CD8-positive, alpha-beta memory T cell (primary cell): ENCODE measurements at places on chromosomes 6 and 20. TPM values are rescaled to one million over a fixed set of nuclear protein-coding genes. Genes with fewer than 3 reads are reported as not detected.

GRCh38 chr6:96994660-96995059 is 70.1 kb downstream of the KLHL32 start:
- no peak for DNase-seq

- no peak for DNase-seq
These were observed 9.9 kb upstream of the FAM50B start for GRCh38 chr6:3838992-3839867.

Gene EEF1A2
- not detected for total RNA-seq

Gene FAXC
- not detected for total RNA-seq

DNA sequence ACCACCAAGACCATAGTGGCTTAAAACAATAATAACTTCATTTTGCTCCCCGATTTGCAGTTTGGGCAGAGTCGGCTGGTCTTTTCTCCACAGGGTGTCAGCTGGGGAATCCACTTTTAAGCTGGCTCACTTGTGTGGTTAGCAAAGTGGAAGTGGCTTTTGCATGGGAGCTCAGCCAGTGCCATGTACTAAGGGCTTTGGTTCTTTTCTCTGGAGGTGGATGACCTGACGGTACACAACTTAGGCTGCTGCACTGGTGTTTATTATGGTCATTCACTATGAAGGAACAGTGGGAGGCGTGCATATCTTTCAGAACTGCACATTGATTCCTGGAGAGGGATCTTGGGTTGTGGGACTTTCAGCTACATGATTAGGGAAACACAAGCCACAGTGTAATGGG is 141.0 kb downstream of the OR2B2 start:
- no peak for DNase-seq

Gene C20orf144
- 0.24 TPM for total RNA-seq

- no peak for DNase-seq
These were observed 41.4 kb upstream of the BEND6 start for GRCh38 chr6:56913285-56914074.

DNA sequence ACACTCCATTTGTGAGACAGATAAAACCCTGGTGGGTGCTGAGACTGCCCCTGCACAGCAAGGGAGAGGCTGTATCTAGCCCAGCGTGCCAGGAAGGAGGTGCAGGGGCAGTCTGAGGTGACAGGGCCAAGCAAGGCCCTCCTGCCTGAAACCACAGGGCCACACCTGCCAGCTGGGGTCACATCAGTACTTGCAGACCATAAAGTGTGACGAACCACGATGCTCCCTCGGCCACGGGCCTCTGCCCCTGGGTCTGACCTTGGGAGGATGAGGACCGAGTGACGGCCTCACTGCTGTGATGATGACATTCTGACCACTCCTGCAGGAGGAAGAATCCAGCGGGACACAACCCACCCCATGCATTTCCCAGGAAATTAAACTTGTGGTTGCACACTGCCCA is 75.1 kb downstream of the NINL start:
- DNase-seq: no peak

DNA sequence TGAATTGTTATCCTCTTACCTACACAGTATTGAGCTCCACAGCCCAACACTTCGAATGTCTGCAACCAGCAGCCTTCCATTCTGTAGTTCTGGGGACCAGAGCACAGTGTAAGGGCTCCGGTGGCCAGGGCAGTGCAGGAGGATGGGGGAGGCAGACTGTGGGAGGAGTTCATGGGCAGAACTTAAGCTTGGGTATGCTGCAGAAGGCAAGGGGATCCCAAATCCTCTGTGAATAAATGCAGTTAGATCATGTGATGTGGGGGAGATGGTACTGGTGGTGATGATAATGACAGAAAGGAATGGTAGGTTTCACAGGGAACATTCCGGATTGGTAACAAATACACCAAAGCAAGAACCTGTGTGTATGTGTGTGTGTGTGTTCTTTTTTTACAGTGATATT is 26.5 kb upstream of the CNKSR3 start:
- no peak for DNase-seq

Gene BPIFB1
- not detected for total RNA-seq

GRCh38 chr6:4957521-4958231 is 46.2 kb downstream of the RPP40 start:
- DNase-seq: no peak

DNA sequence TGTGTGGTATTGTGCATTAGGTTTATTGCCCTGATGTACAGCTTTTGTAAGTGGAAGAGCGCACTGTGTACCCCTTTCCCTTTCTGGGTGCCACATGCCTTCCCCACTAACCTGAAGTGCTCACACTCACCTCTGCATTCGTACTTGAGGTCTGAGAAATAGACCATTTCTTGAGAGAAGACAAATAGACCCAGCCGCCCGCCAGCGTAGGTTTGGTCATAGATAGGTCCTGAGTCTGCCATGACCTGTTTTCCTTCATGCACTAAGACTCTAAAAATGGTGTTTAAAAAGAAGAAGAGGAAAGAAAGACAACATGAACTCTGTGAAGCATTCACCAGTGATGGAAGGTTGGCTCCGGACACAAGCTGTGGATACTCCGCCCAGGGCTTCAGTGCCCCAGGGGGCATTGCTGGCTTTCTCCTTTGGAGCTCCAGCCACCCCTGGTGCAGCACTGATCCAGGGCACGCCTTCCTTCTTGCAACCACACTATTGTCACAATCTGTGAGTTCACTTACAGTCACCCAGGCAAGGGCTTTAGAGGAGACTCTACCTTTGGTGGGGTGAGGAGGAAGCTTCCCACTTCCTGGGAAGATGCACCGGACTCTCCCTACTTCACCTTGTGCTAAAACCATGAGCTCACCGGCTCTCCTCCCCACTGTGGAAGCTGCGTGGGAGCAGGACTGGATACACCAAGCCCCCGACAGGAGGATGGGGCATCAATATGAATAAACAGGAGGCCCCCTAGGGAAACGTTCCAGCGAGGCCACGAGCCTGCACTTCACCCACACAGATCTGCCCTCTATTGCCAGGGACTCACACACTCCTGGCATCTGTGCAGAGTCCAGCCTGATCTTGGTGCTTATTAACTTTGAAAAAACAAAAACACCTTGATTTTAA is 33.3 kb downstream of the THBS2 start:
- no peak for DNase-seq

DNA sequence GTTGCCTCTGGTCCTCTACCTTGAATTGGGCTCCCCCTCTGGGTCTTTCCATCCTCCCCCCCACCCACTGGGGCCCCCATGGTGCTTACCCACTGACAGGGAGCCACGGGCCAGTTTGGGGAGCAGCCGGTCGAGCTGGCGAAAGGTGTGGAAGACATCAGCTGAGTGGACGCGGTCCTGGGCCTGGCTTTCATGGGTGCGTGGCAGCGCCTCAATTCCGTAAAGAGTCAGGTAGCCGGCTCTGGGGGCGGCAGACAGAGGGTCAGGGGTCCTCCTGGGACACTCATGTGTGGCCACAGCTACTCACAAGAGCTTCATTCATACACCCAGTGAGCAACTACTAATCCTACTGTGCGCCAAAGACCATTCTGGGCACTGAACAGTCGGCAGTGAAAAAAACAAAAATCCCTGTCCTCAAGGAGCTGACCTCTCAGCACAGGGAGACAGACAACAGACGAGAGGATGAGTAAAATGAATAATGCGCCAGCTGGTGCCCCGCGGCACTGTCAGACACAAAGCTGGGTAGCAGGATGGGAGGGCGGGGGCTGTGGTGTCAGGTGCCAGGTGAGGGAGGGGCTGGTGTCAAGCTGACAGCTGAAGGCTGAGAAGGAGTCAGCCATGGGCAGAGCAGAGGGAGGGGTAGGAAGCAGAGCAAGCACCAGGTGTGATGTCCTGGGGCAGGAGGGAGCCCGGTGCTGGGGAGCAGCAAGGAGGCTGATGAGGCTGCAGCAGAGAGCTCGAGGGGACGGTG is 28.3 kb downstream of the PTGIS start:
- DNase-seq: no peak

DNA sequence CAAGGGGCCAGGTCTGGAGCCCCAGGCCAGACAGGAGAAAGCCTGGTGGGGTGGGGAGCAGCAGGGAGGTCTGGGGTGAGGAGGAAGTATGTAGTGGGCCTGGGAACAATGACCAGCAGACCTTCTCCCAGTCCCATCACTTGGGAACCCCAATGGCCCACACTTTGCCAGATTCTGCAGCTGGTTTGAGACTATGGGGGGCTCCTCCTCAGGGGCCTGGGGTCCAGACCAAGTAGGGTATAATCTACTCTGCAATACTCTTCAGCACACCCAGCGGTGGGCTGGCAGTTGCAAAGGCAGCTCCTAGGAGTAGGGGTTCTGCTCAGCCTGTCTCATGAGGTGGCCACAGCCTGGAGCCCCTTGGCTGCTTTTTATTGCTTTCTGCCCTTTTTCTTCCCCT is 52.8 kb downstream of the NPEPL1 start:
- DNase-seq: no peak

GRCh38 chr6:1942834-1943233 is 302.6 kb downstream of the GMDS start:
- no peak for DNase-seq

DNA sequence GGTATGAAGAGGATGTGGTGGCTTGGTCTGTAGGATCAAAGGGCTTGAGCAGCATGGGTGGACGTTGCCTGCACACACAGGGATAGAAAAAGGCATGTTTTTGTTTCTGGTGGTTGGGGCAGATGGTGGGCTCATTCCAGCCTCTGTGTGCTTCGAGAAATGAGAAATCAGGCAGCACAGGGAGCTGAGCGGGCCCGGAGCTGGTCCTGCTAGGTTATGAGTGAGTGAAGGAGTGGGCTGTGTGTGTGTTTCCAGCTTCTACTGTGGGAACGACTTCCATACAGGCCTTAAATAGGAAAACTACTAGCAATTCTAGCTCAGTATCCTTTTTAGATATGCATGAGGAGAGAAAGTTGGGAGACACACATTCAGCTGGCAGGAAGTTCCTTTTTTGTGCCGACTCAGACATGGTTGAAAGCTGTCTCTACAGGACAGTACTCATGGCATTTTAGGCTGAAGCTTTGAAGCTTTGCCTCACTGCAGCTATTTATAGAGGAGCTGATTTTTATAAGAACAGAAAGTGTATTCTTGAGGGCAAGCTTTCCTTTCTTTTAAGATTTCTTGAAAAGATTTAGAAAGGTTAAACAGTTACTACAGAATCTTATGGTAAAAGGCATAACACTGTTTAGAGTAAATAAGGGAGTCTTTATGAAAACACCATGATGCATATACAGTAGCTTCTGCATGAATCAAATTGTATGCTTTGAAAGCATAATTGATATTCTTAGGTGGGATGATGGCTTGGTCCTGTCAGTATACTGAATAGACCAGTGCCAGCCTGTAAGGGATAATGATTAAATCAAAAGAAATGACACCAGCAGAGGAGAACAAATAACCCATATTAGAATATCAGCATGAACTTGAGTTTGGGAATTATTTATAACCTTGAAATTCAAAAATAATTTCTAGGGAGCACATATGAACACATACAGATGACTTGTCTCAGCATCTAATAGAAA is 104.0 kb upstream of the MAN1A1 start:
- no peak for DNase-seq

GRCh38 chr6:125354649-125355048 is 52.9 kb upstream of the HDDC2 start:
- no peak for DNase-seq

Gene CYP39A1
- total RNA-seq: not detected

GRCh38 chr6:106182455-106182854 is 96.3 kb downstream of the PRDM1 start:
- no peak for DNase-seq
